ENCODE measurements at places on chromosomes 5 and 9.

- DNase-seq: no peak
Measured at GRCh38 chr9:127334725-127335124, 62.2 kb upstream of the SLC2A8 start.

DNA sequence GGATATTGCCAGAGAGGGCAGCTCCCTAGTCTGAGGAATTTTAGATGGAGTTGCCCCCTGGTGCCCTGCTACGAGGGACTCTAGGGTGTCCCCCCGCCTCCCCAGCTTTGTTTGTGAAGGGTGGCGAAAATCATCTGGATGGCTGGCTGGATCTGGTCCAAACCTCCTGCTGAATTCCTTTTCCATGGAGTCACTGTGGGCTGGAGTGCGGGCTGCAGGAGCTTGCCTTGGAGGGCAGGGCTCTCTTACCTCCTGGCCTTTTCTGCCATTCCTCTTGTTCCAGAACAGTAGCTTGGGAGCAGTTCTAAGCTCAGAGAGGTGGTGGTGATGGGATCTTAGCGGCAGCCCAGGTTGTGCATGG is 2.1 kb downstream of the SYNPO start:
- peak; percentile 76 for DNase-seq

- peak; percentile 62 for DNase-seq
Measured at GRCh38 chr9:93129286-93129685, 4.8 kb downstream of the NINJ1 start.

DNA sequence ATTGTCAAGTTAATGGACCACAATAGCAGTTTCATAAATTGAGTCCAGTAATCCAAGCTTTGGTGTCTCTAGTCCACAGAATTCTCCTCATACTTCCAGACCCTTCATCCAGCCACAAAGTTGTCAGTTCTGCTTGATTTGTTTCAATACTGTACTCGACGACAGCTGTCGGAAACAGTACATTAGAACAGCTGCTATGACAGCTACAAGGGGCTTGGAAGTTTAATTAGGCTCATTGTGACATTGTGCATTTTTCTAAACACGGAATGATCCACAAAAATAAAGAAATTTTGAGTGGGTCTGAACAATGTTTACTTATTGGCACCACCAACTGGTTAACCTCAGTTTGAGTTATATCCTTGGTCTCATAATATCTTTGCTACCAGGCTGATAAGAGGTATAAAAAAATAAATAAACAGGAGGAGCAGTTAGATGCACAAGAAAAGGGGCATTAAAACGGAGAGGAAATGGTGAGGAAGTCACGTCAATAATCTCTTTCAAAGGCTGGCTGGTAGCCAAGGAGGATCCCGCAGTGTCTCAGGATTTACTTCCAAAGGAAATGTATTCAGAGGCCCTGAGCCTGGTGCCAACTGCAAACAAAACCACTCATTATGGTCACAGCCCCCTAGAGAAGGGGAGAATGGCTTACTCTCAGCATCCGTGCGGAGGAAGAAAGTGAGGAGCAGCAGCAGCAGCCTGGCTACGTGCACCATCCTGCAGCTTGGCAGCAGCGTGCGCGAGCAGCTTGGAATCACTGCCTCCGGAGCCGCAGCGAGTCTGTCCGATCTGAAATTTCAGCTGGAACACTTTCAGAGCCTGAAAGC is 933.8 kb upstream of the DMAC1 start:
- peak; percentile 73 for DNase-seq

- DNase-seq: no peak
Measured at GRCh38 chr5:64462391-64462790, 43.4 kb upstream of the RGS7BP start.

- DNase-seq: no peak
Measured at GRCh38 chr5:66981266-66982055, 215.1 kb downstream of the CD180 start.

DNA sequence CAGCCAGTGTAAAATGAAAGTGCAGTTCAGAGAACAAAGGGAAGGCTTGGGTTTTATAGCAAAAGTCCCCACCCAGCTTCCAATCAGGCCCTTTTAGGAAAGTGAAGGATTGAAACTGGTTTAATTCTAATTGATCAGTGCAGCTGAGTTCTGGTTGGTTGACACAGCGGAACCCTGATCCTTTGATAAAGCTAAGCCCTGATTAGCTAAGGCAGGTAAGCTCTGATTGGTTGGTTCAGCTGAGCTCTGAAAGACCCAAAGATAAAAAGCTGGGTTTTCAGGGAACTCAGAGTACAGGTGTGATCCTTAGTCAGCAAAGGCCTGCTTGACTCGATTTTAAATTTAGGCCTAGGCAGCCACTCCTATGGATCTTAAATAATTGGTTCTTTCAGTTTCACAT is 70.8 kb upstream of the PRRC1 start:
- DNase-seq: no peak

DNA sequence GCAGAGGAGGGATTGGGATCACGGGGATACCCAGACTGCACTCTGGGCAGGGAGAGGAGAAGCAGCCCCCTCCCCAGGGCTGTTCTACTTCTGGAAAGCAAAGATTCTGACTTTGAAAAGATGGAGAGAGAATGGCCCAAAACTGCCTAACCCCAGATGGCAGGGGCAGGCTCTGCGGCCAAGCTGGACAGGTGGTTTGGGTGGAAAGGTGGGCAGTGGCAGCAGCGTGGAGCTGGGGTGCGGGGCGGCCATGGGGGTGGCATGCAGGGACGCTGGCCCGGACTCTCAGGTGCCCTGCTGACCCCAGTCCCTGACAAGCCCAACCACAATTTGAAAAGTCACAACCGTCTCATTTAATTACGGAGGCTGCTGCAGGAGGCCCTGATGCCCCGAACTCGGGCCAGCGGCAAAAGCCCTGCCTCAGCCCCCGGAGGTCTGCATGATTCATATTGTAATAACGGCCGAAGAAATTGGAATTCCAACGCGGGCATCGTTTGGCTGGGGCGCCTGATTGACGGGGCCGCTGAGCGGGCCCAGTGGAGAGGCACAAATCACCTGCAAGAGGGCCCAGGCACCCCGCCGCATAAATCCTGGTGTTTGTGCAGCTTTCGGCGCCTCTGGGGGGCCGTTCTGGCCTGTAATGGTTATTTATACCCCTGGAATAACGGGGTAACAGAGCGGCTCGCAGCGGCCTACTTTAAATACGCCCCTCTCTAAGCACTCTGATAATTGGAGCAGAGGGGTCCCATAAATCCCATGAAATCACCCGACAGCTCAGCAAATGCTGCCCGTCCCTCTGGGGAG is 41.8 kb upstream of the FCN2 start:
- DNase-seq: no peak

DNA sequence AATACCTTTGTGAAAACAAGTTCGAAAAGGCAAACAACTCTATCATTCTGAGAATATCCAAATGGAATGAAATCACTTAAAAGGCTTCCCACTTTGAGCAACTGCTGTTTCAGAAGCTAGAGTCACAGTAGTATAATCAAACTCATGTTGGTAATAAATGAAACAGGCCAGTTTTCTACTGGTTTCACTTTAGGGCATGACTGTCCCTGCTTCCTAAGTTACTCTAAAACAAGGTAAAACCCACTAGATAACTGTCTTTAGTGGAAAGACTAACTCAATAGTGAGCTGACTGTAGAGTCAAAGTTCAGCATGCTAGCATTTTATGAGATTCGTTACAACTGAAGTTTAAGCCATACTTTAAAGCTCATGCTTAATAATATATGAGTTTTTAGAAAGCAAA is 6.0 kb downstream of the CDC26 start:
- DNase-seq: no peak

GRCh38 chr9:93128011-93128714 is 5.9 kb downstream of the NINJ1 start:
- DNase-seq: peak; percentile 27

DNA sequence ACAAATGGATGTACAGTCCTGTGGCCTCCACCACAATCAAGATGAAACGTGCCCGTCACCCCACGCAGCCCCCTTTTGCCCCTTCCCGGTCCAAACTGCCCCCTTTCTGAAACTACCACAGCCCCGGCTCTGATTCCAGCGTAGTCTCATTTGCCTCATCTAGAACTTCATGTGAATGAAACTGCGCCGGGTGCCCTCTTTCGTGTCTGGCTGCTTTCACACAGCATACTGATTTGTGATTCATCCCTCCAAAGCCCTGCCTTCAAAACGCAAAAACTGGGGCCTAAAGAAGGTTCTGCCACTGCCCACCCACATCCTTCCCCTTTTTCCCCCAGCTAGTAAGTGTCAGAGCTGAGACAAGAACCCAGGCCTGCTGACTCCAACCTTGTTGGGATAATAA is 31.5 kb upstream of the NCS1 start:
- no peak for DNase-seq

DNA sequence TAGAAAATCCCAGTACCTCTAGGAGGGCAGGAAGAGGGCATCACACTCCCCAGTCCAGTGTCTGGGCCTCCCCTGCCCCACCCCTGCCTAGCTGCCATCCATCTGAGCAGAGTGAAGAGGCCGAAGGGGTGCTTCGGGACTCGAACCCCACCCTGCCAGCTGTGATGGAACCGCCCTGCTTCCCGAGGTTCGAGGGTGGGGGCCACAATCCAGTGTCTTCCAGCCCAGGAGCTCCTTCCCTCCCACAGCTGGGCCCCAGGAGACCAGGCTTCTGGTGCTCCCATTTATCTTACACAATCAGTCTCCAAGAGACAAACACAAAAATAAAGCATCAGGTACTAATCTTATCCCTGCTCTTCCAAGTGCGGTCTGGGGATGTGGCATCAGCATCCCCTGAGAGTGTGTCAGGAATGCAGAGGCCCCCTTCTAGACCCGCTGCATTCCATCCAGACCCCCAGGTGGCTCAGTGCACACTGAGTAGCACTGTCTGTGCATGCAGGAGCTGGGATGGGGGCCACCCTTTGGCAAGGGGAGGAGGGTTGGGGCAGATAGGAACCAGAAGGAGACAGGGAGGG is 122.8 kb upstream of the TBC1D2 start:
- no peak for DNase-seq

DNA sequence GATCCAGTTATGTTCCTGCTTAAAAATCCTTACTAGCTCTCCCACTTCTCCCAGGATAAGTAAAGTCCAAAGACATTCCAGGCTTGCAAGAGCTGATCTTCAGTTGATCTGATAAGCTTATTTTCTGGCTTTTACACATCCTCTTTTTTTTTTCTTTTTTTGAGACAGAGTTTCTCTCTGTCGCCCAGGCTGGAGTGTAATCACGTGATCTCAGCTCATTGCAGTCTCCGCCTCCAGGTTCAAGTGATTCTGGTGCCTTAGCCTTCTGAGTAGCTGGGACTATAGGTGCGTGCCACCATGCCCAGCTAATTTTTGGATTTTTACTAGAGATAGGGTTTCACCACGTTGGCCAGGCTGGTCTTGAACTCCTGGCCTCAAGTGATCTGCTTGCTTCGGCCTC is 37.3 kb upstream of the PTPN3 start:
- no peak for DNase-seq

- no peak for DNase-seq
Measured at GRCh38 chr5:72126796-72127195, 19.5 kb downstream of the MAP1B start.

- DNase-seq: no peak
Measured at GRCh38 chr9:32992595-32993238, 8.7 kb downstream of the APTX start.

GRCh38 chr9:36676091-36676490 is 103.4 kb downstream of the MELK start:
- no peak for DNase-seq

GRCh38 chr5:105872569-105873270 is 1798.0 kb downstream of the EFNA5 start:
- DNase-seq: no peak

- no peak for DNase-seq
Measured at GRCh38 chr5:177963966-177964365, 32.1 kb downstream of the PROP1 start.

DNA sequence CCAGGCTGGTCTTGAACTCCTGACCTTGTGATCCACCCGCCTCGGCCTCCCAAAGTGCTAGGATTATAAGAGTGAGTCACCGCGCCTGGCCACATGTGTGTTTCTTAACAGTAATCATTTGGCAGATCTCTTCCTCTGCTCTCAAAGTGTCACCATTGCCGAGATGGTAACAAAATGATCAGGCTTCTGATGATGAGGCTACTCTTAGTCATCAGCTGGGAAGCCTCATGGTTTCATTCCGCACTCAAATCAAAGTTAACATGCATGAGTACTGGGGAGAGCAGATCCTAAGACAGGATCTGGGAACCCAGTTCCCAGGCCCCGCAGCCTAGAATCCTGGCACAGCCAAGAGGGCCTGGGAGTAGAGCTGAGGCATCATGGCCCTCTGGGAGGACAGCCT is 27.4 kb downstream of the BARHL1 start:
- no peak for DNase-seq

DNA sequence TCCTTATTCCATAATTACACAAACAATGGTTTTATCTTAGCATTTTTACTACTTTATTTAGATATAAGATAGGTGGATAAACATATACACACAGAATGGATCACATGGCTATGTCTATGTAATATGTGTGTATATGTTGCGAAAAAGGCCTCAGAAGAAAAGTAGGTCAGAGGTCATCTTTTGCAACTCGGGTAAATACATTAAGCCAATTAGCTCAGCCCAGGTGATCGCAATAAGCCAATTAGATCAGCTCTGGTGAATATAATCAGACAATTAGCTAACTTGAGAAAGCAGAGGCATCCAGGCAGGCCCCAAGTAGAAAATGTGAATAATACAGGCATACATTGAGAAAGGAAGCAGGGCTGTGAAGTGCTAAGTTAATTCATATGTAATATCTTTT is 24.3 kb downstream of the SLCO4C1 start:
- no peak for DNase-seq

DNA sequence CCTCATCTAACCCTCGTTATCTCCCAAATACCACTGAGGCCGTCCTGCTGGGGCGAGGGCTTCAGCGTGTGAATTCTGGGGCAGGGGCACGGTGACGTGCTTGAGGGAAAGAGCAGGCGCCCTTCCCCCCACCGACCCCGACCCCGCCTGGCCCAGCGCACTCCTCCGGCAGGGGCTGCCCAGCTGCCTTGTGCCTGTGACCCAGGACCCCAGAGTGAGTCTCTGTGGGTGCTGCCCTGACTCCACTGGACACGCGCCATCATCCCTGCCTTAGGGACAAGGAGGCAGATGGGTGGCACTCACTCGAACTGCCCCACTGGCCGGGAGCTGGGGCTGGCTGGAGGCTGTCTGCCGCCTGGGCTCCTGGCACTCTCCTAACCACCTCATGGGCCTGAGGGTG is 136.2 kb upstream of the LPCAT1 start:
- DNase-seq: no peak

GRCh38 chr5:40480392-40480791 is 199.3 kb upstream of the PTGER4 start:
- DNase-seq: no peak
